ENCODE measurements at places on chromosomes 5 and 9. TPM values are rescaled to one million over a fixed set of nuclear protein-coding genes. Genes with fewer than 3 reads are reported as not detected.

The SLC25A48 gene
- 4.1 TPM for total RNA-seq

The PCDHGB6 gene
- total RNA-seq: 1.8 TPM

DNA sequence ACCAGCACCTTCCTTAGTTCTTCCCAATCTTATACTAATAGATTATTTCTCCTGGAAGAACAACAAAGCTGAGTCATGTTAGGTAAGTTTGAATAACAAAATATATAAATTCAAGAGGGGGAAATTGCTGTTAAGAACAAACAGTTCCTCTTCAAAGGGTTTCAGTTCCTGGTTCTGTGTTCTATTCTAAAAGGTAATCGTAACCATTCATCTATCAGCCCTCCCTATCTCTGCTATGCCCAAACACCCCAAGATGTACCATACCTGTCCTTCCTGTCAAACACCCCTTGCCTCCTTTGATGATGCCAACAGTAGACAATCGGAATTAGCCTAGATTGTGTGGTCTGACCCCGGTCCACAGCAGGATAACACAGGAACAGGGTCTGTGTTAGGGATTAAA is 4.2 kb upstream of the RNF180 start:
- H3K4me1 ChIP-seq: no peaks in the 10 kb centered on the region
- no peak overlapping the region for H3K27ac ChIP-seq
- H3K27me3 ChIP-seq: peaks cover 10% of the 10 kb centered on the region
- DNase-seq: no peak

DNA sequence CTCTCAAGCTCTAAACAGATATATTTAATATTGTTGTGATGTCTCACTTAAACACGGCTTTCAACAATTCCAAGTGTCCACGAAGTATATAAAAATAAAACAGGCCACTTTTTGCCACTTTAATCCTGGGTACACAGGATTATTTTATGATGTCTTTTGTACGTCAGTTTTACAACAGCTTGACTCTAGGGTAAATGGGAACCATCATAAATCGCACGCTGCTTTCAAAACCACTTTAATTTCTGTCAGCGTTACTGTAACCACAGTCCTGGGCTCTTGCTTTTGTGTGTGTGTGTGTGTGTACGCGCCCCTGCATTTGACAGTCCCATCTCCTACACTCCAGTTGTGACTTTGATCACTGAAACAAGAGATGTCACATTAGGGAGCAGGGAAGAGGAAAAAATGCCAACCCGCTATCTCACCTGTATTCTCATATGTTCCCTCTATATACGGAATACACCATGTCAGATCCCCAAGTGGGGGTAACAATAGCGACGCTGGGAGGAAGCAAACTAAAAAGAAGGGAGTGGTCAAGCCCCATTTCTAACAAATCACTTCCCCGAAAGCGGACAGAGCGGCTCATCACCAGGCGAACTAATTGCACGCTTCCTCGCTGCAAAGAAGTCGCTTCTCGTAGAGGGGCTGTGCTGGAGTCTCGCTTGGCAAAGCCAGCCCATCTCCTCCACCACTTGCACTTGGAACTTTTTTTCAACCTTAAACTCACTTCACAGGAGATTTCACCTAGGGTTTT is 1.2 kb downstream of the BNC2 start:
- H3K4me3 ChIP-seq: peak overlapping the region; percentile 49
- DNase-seq: peak; percentile 28
- H3K36me3 ChIP-seq: no peaks in the 10 kb centered on the region
- H3K27me3 ChIP-seq: no peaks in the 10 kb centered on the region
- no peaks in the 10 kb centered on the region for H3K4me1 ChIP-seq
- H3K27ac ChIP-seq: peak overlapping the region; percentile 53

The TMOD1 gene
- 1.0 TPM for total RNA-seq

DNA sequence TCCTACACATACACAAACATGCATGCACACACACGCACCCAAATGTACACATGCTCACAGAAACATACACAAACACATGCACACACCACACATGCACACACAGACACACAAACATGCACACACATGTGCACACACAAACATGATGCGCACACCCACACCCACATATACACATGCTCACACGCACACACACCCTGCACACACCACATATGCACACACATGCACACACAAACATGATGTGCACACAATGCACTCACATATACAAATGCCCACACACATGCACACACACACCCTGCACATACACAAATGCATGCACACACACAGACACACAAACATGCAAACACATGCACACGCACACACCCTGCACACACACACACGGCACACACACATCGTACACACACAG is 7.3 kb upstream of the IER5L start:
- DNase-seq: no peak
- H3K4me3 ChIP-seq: no peak overlapping the region
- H3K27me3 ChIP-seq: no peaks in the 10 kb centered on the region
- no peaks in the 10 kb centered on the region for H3K36me3 ChIP-seq
- H3K4me1 ChIP-seq: peaks cover 17% of the 10 kb centered on the region

DNA sequence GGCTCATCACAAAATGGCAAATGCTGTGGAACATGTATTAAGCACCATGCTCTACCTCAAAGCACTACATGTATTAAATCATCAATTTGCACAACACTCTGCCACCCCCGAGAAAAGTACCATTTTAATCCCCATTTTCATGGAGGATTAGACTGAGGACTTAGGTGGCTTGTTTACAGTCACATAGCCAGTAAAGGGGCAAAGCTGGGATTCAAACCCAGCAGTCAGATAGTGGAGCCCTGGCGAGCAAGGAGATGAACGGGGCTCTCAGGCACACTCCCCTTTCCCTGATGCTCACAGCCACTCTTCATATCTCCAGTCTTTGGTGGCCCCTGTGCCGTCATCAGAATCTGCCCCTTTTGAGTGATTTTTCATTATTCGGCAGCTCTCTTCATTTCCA is 262.9 kb downstream of the DIRAS2 start:
- no peak for DNase-seq
- H3K36me3 ChIP-seq: no peaks in the 10 kb centered on the region
- H3K27me3 ChIP-seq: no peaks in the 10 kb centered on the region
- H3K4me1 ChIP-seq: no peaks in the 10 kb centered on the region
- H3K27ac ChIP-seq: no peak overlapping the region

- peaks cover 16% of the 10 kb centered on the region for H3K4me1 ChIP-seq
- H3K36me3 ChIP-seq: no peaks in the 10 kb centered on the region
- no peaks in the 10 kb centered on the region for H3K27me3 ChIP-seq
Observed at GRCh38 chr5:150000990-150001659, 586 bp downstream of the HMGXB3 start.

GRCh38 chr5:113806250-113806649 is 292.8 kb downstream of the YTHDC2 start:
- H3K36me3 ChIP-seq: no peaks in the 10 kb centered on the region
- no peaks in the 10 kb centered on the region for H3K4me1 ChIP-seq
- no peak overlapping the region for H3K4me3 ChIP-seq
- H3K27ac ChIP-seq: no peak overlapping the region

- no peaks in the 10 kb centered on the region for H3K36me3 ChIP-seq
- no peak overlapping the region for H3K27ac ChIP-seq
- H3K4me3 ChIP-seq: no peak overlapping the region
- no peaks in the 10 kb centered on the region for H3K27me3 ChIP-seq
- no peaks in the 10 kb centered on the region for H3K4me1 ChIP-seq
- no peak for DNase-seq
Observed at GRCh38 chr5:56569566-56569965, 245.8 kb upstream of the MAP3K1 start.

DNA sequence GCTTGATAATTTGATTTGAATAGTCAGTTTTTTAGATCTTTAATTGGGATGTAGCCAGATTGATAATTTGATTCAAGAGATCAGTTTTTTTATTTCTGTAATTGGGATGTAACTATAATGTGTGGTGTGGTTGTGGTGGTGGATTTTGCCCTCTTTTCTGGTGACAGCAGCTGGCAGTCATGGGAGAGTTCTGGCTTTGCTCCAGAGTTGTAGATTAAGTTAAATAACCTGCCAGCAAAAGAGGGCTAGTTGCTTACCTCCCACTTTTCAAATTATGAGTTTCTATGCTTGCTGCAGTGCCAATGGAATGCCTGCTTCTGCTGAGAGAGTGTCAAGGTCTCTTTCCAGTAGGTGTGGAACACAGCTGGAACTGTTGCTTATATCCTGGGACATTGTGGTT is 315.1 kb downstream of the CCDC171 start:
- DNase-seq: peak; percentile 17
- H3K36me3 ChIP-seq: no peaks in the 10 kb centered on the region
- H3K4me1 ChIP-seq: no peaks in the 10 kb centered on the region
- no peaks in the 10 kb centered on the region for H3K27me3 ChIP-seq

The POU5F2 gene
- 0.37 TPM for total RNA-seq

DNA sequence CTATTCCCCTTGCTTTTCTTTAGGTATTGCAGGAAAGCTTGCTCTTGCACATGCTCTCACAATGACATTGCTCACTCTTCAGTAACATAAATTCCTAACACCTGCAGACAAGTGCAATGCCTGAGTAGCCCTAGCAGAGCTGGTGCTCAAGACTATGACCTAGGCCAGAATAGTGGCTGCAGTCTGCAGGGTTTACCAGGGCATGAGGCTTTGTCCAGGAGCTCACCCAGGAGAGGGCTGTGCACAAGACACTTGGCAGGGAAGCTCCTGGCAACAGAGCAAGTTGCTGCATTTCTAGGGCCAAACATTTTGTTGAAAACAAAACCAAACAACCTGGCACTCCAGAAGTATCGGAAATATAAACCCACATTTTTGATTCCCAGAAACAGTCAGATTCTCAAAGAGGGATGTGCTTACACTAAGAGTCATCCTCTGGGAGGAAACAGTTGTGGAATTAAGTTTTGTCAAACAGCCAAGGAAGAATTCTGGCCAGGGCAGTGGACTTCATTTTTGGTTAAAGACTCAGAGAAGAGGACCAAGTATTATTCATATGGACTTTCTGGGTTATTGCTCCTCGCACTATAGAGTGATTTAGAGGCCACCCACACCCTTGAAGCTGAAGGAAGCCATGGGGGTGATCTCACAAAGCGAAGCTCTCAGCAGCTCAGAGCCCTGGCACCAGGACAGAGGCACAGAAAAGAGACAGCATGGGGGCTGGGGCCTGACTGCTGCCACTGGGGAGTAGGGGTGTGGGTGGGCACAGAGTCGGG is 44.9 kb downstream of the MACROH2A1 start:
- no peaks in the 10 kb centered on the region for H3K27me3 ChIP-seq
- no peak for DNase-seq

GRCh38 chr9:33344145-33344544 is 53.8 kb downstream of the NFX1 start:
- peaks cover 23% of the 10 kb centered on the region for H3K36me3 ChIP-seq
- DNase-seq: no peak
- H3K27ac ChIP-seq: no peak overlapping the region
- H3K27me3 ChIP-seq: no peaks in the 10 kb centered on the region
- H3K4me3 ChIP-seq: no peak overlapping the region

The THG1L gene
- total RNA-seq: 15.9 TPM

Measured in colonic mucosa (tissue), 4 donors.